Bronchial epithelial cell (primary cell): ENCODE measurements at places on chromosomes 7 and 10.

DNA sequence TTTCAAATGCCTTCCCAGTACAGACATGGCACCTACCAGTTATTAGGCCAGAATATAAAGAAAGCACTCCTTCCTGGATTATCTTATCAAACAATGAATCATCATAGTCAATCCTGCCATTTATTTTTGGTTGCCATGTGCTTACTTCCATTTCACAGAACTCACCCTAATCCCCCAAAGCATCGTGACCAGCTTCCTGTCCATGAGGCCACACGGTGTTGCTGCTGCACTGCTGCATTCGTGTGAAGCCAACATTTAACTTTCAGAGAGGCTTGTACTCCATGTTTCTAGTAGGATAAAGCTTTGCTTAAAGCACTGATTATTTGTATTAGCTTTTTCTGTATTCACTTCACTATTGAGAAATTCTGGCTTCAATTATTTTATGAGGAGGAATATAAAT is 14.4 kb downstream of the COL28A1 start:
- peak; percentile 6 for DNase-seq

- peak; percentile 34 for DNase-seq
Observed at GRCh38 chr10:68166871-68167585, 57.7 kb downstream of the MYPN start.

DNA sequence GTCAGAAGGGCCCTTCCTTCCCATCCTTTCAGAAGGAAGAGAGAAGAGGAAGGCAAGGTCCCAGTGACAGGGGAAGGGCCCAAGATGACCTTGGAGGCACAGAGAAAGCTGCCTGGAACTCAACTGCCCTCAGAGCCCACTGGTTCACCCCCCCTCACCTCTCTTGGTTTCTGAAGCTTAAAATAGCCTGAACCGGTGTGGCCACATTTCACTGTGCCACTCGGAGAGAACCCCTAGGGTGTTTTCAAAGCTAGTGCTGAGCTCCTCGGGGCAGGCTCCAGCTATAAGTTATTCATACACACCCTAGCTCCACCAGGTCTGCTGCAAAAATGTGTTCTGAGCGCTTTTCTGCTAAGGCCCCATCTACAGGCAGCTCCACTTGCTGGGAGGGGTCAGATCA is 60.9 kb upstream of the ADRB1 start:
- peak; percentile 8 for DNase-seq

DNA sequence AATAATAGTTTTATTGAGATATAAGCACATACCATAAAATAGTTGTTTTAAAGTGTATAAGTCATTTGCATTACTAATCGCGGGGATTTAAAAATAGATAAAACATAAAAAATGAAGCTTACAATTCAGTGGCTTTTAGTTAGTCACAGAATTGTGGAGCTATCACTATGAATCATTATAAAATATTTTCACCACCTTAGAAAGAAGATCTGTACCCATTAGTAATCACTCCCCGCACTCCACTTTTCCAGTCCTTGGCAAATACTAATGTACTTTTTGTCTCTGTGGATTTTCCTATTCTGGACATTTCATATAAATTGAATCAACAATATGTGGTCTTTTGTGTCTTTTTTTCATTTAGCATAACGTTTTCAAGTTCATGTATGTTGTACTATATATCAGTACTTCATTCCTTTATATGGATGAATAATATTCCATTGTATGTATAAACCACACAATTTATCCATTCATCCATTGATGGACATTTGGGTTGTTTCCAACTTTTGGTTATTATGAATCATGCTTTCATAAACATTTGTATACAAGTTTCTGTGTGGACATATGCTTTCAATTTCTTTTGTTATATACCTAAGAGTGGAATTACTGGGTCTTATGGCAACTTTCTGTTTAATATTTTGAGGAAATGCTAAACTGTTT is 162.5 kb downstream of the MAGI2 start:
- peak; percentile 94 for DNase-seq

DNA sequence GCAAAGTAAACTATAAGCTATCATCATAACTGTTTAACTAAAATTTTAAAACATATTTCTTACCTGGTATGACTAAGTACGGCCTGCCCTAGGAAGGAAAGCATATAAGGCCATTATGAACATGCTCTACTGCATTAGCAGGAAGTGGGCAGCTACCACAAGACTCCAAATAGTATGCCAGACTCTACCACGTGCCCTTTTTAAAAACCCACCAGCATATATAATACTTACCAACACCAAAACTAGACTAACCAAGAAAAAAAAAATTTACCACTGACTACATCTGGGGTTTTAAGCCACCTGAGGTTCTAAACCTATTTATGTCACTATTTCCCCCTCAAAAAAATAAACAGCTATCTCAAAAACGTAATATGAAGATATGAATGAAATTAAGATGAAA is 30.1 kb downstream of the NUDCD3 start:
- peak; percentile 15 for DNase-seq

- DNase-seq = no peak
Observed at GRCh38 chr7:118836933-118837332, 612.4 kb downstream of the ANKRD7 start.

GRCh38 chr10:1715821-1716220 is 21.5 kb downstream of the ADARB2 start:
- peak; percentile 29 for DNase-seq

DNA sequence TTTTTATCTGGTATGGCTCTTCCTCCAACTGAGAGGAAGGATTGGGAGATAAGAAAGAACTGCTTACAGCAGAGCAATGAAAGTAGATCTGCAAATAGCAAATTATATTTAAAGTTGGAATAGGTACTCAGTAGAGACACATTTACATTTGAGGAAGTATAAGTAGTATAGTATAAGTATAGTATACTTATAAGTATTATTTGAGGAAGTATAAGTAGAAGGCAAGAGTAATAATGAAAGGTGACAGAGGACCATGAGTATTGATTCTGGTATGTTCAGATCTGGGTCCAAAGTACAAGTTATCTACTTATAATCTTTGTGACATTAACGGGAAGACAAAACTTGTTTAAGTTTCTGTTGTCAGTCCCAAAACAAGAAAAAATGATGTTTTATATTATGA is 527.6 kb upstream of the SORCS1 start:
- no peak for DNase-seq

DNA sequence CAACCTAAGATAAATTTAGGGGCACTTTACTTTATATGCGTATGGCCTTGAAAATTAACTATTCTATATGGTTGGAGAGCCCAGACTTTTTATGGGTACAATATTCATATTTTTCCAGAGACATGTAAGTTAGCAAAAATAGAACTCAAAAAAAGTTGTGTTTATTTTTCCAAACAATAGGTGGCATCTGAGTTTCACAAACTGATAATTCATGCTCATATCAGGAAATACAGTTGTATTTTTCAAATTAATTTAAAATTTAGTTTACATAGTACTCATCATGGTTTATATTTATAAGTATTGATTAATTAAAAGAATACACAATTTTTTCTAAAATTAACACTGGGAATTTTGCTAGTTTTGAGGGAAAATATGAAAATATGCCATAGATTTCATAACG is 34.6 kb downstream of the ANKRD7 start:
- DNase-seq = peak; percentile 20
